GM12865 (cell line): ENCODE measurements at places on chromosomes 16 and 17.
A peak's percentile ranks its signal among the peaks of the same experiment; 100 is the strongest.

GRCh38 chr17:63998721-63999679 lies 849 bp downstream of the PRR29 start:
- no peak for DNase-seq

DNA sequence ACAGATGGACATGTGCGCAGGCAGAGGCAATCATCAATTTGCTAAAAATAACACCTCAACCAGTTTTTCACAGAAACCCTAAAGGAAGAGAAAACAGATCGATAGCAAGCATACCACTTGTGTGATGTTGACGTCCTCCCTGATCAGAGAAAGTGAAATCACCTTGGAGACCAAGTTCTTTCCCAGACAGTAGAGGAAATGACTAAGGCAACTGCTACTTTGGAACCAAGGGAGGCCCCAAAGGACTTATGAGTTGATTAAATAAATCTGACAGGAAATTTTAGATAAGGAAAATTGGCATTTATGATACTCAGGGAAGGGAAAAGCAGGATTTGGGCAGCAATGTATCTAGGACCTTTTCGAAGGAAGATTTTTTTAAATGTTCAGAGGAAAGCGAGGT lies 267.1 kb upstream of the ASIC2 start:
- peak; percentile 20 for DNase-seq

GRCh38 chr17:14919631-14920213 lies 345.4 kb downstream of the PMP22 start:
- DNase-seq: no peak

DNA sequence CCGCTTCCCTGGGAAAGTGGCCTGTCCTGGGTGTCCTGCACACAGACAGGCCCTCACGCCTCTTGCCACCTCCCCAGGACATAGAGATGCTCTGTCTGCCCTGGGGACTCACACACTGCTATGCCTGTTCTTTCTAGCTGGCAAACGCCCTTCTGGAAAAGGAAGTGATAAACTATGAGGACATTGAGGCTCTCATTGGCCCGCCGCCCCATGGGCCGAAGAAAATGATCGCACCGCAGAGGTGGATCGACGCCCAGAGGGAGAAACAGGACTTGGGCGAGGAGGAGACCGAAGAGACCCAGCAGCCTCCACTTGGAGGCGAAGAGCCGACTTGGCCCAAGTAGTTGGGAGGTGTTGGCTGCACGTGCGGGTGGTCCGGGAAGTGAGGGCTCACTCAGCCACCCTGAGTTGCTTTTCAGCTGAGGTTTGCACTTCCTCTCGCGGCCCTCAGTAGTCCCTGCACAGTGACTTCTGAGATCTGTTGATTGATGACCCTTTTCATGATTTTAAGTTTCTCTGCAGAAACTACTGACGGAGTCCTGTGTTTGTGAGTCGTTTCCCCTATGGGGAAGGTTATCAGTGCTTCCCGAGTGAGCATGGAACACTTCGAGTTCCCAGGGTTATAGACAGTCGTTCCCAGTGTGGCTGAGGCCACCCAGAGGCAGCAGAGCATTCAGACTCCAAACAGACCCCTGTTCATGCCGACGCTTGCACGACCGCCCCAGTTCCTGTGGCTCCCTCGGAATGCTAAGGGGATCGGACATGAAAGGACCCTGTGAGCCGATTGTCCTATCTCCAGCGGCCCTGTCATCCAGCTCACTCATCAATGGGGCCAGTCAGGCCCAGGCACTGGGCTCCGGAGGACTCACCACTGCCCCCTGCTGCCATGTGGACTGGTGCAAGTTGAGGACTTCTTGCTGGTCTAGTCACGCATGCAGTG lies 3.5 kb upstream of the RPL13 start:
- peak; percentile 81 for DNase-seq

GRCh38 chr17:73976676-73977521 lies 226.6 kb upstream of the RPL38 start:
- no peak for DNase-seq

DNA sequence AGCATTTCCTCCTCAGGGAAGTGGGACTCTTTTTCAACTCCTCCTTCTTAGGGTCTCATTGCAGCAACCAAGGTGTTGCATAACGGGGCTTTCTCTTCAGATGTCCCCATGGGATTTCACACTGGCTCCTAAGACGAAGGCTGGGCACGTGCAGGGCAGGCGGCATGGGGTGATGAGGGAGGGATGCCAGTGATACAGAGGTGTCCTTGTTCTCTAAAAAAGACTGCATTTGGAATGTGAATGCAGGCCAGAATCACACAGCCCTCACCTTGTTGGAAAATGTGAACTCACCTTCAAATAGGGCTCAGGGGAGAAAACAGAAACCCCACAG lies 105.6 kb downstream of the XYLT1 start:
- no peak for DNase-seq

- peak; percentile 47 for DNase-seq
Observed at GRCh38 chr17:79813297-79814126, 16.6 kb upstream of the CBX8 start.

GRCh38 chr16:57470711-57471110 lies 8.2 kb downstream of the POLR2C start:
- DNase-seq: no peak

- no peak for DNase-seq
Observed at GRCh38 chr17:42530952-42531454, 5.0 kb upstream of the NAGLU start.

- DNase-seq: no peak
Observed at GRCh38 chr16:58265480-58266052, 29.3 kb downstream of the PRSS54 start.

DNA sequence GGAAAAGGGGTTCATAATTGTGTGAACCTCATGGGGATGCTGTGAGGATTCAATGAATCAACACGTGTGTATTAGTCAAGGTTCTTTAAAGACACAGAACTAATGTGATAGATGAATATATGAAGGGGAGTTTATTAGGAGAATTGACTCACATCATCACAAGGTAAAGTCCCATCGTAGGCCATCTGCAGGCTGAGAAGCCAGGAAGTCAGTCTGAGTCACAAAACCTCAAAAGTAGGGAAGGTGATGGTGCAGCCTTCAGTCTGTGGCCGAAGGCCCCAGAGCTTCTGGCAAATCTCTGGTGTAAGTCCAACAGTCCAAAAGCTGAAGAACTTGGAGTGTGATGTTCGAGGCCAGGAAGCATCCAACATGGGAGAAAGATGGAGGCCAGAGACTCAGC lies 413.4 kb downstream of the CDH13 start:
- DNase-seq: peak; percentile 1

- DNase-seq: no peak
Observed at GRCh38 chr16:58828901-58829545, 94.9 kb upstream of the GOT2 start.

DNA sequence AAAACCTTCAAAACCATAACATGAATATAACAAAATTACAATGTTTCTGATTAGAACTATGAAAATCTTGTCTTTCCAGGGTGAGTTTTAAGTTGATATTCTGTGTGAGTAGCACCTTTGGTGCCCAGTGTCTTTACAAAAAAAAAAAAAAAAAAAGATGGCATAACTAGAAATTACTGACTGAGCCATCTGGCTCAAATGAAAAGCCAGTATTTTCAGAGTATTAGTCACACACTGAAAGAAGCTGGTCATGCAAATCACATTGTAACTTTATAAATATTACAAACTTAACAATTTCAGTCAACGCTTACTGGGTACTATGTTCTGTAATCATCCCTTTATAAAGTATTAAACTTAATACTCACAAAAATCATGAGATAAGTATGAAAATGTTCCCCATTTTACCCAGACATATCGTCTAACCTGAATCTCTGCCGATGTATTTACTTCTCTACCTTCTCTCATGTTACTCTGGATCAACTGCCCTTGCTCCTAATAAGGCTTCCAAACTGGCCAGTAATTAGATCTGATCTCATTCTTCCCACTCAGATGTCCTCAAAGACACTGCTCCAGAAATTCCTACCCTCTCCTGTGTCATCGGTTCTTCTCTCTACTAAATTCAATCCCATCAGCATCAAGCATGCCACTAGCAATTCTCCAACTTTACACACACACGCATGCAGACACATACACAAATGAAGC lies 25.4 kb downstream of the UBE2G1 start:
- peak; percentile 53 for DNase-seq

GRCh38 chr16:67544329-67544841 lies 15.8 kb downstream of the RIPOR1 start:
- no peak for DNase-seq

DNA sequence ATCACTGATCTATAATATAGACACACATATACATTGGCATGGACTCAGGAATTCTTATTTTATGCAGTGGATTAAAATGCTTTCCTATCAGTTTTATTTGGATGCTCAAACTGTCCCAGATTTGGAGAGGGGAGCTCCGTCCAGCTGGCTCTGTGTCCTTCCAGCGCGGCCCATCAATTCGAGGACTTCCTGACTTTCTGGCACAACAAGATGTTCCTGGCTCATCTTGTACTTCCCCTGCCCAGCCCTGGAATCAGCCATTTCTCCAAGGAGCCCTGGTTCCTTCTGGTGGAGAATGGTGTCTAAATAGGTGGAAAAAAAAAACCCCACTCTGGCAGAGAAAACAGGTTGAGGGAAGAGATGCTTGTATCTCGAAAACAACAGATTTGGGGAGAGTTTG lies 94.5 kb downstream of the CRISPLD2 start:
- no peak for DNase-seq

GRCh38 chr17:57676543-57676942 lies 68.6 kb downstream of the CCDC182 start:
- DNase-seq: no peak

- DNase-seq: peak; percentile 32
Observed at GRCh38 chr16:4372578-4373355, 1.1 kb downstream of the VASN start.

GRCh38 chr17:39636927-39637736 lies at the start of gene STARD3:
STARD3 (plus strand) TSS chr17:39637144; CDS start chr17:39653532, 16,388 bp downstream.
- peak; percentile 94 for DNase-seq

DNA sequence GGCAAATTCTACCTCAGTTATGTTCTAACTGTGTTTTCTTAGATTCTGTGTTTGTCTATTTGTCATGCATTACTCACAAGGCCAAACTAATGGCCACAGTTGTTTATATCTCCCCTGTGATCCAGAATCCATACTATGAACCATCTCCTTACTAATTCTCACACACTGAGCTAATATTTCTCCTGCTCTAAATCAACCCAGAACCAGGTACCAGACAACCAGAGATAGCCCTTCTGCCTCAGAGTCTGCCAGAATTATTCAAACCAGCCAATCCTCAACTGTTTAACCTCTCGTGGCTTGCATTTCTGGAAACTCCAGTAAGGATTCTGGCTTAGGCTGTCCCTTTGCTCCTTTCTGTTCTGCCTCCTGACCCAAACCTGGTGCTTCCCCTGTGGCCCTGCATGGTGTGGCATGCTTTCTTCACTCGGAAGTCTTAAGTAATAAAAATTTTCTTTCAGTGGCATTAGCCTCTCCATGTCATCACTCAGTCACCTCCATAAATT lies 59.4 kb downstream of the EFCAB5 start:
- DNase-seq: no peak

DNA sequence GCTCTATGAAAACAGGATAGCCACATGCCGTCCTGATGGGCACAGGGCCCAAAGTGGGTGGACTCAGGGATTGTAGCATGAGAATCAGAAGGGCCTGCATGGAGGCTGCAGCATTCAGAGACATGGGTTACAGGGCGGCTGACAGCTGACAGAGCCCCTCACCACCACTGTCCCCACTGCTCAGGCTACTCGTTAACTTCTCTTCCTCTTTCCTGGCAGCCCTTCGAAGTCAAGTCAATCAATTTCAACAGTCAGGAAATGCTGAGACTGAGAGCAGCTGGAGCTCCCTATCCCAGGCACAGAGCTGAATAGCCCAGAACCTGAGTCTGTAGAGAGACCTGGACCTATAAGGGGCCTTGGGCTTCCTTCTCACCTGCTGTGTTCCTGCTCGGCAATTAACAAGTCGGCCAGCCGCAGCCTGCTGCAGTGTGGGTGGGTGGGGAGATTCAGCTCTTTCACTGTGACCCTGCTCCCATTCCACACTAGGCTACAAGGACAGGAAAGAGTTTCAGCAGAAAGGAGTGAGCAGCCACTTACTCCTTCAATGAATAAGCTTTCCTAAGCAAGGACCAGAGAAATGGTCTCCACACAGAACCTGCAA lies 76.9 kb downstream of the TEX14 start:
- DNase-seq: no peak

DNA sequence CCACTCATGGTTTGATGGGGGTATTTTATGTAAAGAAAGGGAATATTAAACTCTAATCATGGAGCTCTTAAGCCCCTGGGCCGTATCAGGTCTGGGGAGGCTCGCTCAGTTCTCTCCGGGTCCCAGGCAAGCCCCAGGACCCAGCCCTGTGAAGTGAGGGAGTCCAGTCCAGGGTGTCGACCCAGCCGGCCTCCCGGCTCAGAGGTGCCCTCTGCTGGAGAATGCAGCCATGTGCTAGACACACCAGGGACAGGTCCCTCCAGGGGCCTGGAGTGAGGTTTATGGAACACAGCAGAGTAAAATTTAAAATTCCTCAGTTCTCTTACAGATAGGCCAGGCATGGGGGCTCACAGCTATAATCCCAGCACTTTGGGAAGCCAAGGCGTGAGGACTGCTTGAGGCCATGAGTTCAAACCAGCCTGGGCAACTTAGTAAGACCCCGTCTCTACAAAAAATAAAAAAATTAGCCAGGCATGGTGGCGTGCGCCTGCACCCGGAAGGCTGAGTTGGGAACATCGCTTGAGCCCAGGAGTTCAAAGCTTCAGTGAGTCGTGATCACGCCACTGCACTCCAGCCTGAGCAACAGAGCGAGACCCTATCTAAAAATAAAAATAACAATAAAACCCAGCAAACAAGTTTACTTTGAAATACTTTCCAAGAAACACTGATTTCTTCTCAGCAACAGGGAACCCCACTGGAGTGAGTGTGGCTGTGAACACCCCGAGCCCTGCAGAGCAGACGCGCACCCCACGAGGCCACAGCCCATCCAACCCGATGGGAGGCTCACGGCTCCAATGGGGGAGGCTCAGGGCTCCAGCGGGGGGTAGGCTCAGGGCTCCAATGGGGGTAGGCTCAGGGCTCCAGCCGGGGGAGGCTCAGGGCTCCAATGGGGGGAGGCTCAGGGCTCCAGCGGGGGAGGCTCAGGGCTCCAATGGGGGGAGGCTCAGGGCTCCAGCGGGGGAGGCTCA lies 72.2 kb downstream of the ZNF778 start:
- peak; percentile 65 for DNase-seq

GRCh38 chr17:54426296-54426886 lies 474.3 kb upstream of the TOM1L1 start:
- DNase-seq: peak; percentile 10

- DNase-seq: no peak
Observed at GRCh38 chr17:49454050-49454449, 39.4 kb upstream of the PHB1 start.

- DNase-seq: no peak
Observed at GRCh38 chr17:81135505-81136278, 29.6 kb upstream of the PVALEF start.
